Peyer's patch (tissue), 4 donors: ENCODE measurements at places on chromosomes 2 and 18. TPM values are rescaled to one million over a fixed set of nuclear protein-coding genes. Genes with fewer than 3 reads are reported as not detected.

DUSP19 gene
- total RNA-seq, result 1.9 TPM

PFN4 gene
- total RNA-seq, result not detected

GATA6 gene
- 24.8 TPM for total RNA-seq

AQP12A gene
- total RNA-seq, result not detected

GRCh38 chr2:168510125-168510756 is 54.2 kb downstream of the CERS6 start:
- DNase-seq, result no peak

GRCh38 chr2:220315098-220315823 is 687.8 kb downstream of the SLC4A3 start:
- DNase-seq, result no peak

DNA sequence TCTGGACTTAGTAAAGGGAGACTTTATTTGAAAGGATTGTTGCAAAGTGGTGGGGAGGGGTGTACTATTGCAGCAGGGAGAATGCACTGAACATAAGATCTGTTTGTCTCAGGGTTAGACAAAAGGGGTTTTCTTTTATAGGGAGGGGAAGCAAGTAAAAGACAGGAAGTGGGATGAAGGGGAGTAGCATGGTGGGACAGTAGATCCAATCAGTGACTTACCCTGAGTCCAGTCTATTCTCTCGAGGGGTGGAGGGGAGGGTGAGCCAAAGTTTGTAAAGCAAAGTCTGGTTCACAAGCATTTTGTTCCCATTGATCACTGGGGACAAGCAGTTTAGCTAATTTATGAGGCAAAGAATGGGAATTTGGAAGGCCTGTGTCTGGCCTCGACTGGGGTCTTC is 35.0 kb upstream of the CYP27C1 start:
- no peak for DNase-seq

DNA sequence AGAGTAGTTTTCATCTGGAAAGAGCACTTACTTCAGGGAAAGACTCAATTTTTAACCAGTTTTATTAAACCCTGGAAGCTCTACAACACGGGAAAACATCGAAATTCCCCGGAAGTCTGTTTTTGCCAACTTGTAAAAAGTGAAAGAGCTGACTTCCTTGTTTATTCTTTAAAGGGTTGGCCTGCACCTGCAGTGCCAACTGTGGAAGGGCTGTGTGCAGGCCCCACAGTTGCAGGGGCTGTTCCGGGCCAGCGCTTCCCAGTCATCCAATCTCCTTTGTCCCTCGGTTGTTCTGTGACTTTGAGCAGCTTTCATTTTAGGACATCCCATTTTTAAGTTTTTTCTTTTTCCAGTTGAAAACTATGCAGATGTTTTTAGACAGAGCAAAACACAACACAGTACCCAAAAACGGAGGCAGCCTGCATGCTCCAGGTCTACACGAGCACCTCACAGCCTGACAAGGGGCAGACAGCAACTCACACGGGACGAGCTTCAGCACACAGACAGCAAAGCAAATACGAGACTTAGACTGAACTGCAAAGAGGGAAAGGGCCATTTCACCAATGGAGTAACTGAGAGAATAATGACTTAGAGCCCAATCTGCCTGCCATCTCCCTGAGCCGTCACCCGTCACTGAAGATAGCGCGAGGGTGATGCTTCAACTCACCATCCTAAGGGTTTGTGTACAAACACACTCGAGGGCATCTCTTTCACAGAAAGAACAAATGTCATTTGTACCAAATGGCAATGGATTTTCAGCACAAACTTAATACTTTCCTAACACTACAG is 70.6 kb downstream of the EMILIN2 start:
- DNase-seq, result peak; percentile 65
